ENCODE measurements at places on chromosomes 6 and 20.

DNA sequence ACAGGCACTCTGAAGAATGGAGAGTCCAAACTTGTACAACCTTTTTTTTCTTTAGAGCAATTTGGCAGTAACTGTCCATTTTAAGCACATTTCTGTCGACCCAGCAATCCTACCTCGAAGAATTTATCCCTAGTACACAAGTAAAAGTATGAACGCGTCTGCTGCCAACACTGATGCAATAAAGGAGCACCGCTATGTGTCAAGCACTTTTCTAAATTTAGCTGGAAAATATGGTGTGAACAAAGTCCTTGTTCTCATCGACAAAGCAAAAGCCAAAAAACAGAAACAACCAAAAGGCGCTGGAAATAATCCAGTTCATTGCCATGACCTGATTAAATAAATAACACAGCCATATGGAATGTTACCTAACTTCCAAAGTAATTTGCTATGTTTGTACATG is 1.1 kb downstream of the DPM1 start:
- no peak for DNase-seq

- no peak for DNase-seq
These were observed 8.4 kb downstream of the SDC4 start for GRCh38 chr20:45339799-45340198.

GRCh38 chr6:91669871-91670268 is 1083.0 kb upstream of the MAP3K7 start:
- DNase-seq: no peak

DNA sequence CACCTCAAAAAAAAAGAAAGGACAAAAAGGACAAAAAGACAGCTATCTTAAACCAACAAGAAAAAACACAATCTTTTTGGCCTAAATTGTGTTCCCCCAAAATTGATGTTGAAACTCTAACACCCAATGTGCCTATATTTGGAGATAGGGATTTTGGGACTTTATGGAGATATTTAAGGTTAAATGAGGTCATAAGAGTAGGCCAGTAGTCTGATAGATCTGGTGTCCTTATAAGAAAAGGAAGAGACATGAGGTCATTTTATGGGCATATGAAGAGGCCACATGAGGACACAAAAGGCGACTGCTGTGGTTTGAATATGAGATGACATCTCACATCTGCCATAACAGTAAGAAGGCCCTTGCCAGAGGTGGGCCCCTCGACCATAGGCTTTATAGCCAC is 49.5 kb downstream of the TRIM38 start:
- DNase-seq: no peak

DNA sequence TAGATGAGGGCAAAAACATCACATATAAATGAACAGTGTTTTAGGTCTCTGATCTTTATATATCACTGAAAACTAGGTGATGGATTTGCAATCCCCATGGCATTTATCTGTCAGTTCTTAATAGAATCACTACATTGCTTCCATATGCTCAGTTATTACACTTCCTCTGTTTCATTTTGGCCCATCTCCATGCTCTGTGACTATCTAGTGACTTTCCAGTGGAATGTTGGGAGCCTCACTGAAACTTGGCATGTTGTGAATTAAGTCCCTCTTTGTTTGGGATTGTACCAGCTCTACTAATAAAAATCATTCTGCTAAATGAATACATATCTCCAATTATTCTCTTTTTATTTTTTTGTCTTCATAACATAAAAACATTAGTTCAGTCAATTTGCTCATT is 226.1 kb upstream of the CEP162 start:
- no peak for DNase-seq

GRCh38 chr20:63332488-63333240 is 28.5 kb downstream of the CHRNA4 start:
- no peak for DNase-seq

- DNase-seq: no peak
These were observed 44.7 kb downstream of the RSPH3 start for GRCh38 chr6:158955255-158955654.

Data from stimulated activated CD4-positive, alpha-beta T cell treated with anti-CD3 and anti-CD28 coated beads, Interleukin-1b, Interleukin-23, amount 100 ng/mL, for 24 hours (primary cell).